ENCODE measurements at places on chromosomes 7 and 10.

GRCh38 chr7:18655912-18656311 lies 160.4 kb downstream of the HDAC9 start:
- no peak for DNase-seq

GRCh38 chr10:52099026-52099600 lies 215.0 kb upstream of the DKK1 start:
- no peak for DNase-seq

DNA sequence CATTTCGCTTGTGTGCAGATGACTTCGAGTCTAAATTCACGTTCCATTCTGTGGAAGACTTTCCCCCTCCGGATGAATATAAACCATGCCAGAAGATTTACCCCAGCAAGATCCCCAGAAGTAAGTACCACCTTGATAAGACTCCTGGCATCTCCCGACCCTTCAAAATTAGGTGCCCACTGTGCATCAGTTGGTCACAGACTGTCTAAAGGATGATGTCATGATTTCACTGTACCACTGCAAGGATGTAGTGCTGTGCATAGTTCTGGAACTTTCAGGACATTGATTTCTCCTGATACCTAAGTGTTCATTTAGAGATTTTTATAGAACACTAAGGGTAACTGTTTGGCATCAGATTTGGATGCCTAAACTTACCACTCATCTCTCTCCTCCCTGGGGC lies 83.0 kb downstream of the WIPF3 start:
- no peak for DNase-seq

DNA sequence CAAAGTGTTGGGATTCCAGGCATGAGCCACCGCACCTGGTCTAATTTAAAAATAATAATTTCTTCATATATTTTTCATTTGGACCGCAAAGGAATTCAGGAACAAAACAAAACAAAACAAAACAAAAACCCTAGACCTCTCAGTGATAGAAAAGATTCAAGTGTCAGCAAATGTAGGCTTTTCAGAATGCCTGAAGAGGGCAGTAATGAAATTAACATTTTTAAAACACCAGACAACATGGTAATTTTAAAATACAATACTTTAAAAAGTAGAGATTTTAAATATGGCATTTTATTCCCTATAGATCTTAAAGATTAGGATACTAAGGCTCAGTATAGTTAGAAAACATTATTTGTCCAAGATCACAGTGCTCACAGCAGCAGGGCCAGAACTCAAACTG lies 36.6 kb downstream of the DNMBP start:
- no peak for DNase-seq

- no peak for DNase-seq
These were observed 74.9 kb upstream of the STEAP1B start for GRCh38 chr7:22574754-22575520.

DNA sequence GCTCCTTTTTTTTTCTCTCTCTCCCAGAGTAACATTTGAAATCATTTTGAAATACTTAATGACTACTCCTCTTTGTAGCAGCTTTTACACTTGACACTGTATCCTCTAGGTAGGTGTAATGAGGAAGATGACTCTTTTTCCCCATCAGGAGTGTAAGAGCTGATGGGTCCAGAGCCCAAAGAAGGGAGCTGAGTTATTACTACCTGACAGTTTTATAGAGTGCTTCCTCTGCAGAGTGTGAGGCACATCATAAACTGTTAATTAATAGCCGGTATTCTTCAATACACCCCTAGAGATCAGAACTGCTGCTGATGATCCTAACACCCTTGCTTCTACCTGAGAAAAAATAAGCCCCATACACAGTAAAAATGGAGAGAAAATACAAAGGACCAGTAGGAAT lies 279.8 kb upstream of the SEMA3A start:
- no peak for DNase-seq

- DNase-seq: no peak
These were observed 35.9 kb upstream of the FAM3C start for GRCh38 chr7:121431996-121432395.

DNA sequence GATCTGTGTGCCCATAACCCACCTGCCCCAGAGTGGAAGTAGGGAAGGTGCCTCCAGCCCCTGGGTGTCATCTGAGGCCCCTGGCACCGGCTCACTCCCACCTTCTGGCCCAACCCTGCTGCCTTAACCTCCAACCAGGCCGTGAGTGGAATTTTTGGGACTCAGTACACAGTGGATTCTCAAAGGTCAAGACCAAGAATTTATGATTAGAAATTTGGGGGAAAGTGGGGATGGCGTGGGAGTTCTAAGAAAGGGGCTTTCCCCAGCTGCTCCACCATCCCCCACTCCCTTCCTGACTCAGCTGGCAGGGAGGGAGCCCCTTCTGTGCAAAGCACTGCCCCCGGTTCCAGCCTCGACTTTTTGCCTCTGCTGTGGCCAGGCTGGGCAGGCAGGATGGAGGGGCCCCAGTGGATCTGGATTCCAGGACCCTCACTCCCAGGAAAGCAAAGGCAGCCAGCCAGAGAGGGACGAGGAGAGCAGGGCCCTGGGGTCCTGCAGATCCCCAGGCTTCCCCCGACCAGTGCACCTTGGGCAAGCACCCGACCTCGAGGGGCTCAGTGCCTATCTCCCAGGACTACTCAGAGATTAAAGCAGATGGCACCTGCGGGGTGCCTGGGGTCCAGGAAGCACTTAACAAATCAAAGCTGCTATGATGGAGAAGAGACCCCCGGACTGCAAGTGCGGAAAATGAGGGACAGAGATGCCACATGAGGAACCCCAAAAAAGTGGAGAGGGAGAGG lies 12.8 kb downstream of the SPOCK2 start:
- no peak for DNase-seq

Measured in NCI-H524 treated with DMSO at 0.1 percent for 48 hours (cell line).